ENCODE measurements at places on chromosomes 6 and 20.

DNA sequence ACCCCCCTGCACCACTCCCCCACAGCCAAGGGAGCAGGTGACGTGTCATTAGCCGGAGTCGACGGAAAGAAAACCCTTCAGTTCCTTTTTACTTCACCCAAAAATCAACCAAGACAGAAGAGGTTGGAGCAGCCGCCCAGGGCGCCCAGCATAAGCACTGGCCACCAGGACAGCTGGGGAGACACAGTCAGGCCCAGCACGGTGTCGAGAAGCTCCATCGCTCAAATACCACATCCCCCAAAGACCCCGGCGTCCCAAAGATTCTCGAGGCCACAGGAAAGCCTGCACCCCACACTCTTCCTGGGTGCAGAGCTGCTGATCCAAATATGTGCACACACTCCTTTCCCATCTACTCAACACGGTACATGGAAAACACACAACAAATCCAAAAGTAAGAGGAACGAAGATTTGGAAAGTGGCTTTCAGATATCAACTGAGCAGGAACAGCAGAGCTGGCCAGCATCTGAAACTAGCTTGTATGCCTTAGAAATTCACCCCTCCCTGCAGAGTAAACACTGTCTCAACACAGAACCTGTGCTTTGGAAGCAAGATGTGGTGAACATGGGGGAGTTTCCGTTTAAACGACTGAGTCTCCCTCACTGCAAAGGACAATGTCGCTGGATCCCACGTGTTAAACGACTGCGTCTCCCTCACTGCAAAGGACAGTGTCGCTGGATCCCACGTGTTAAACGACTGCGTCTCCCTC, 54.6 kb downstream of the DLL1 start:
- no peaks in the 10 kb centered on the region for H3K27me3 ChIP-seq
- no peak overlapping the region for H3K27ac ChIP-seq

GRCh38 chr6:106910999-106911949, 63.3 kb downstream of the CD24 start:
- no peaks in the 10 kb centered on the region for H3K36me3 ChIP-seq
- peaks cover 4% of the 10 kb centered on the region for H3K27me3 ChIP-seq
- H3K4me3 ChIP-seq = no peak overlapping the region
- peaks cover 3% of the 10 kb centered on the region for H3K4me1 ChIP-seq
- no peak overlapping the region for H3K27ac ChIP-seq
- DNase-seq = no peak

DNA sequence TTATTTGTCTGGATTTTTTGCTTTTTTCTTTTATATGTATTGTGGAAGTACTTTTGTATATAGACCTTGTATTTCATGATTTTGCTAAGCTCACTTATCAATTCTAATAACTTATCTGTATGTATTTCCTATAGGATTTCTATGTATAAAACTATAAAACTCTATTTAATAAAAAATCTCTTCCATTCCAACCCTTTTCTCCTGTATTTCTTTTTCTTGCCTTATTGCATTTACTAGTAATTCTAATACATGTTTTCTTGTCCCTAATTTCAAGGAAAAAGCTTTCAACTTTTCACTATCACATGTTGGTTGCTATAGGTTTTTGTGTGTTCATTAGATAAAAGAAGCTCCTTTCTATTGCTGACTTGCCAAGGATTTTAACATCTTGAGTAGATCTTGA, 125.3 kb downstream of the MBOAT1 start:
- H3K27ac ChIP-seq = no peak overlapping the region
- no peak overlapping the region for H3K4me3 ChIP-seq
- no peaks in the 10 kb centered on the region for H3K36me3 ChIP-seq
- DNase-seq = no peak

DNA sequence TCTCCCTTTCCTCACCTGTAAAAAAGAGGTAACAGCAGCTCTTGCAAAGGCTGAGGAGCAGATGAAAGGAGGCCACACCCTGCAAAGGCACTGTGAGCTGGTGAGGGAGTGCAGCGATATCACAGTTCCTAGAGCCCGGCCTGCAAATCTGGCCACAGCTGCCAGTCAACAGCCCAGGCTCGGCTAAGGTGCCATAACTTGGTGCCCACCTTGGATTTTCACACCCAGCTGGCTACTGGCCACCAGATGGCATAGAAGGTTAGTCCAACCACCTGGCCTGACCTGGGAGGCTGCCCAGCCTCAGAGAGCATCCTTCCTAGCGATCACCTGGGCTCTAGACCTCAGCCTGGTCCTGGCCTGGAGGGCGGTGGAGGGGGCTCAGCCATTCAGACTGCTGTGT, 46.8 kb downstream of the KCNB1 start:
- no peak for DNase-seq
- no peaks in the 10 kb centered on the region for H3K36me3 ChIP-seq
- peaks cover 10% of the 10 kb centered on the region for H3K27me3 ChIP-seq
